ENCODE measurements at places on chromosomes 12 and 14.

DNA sequence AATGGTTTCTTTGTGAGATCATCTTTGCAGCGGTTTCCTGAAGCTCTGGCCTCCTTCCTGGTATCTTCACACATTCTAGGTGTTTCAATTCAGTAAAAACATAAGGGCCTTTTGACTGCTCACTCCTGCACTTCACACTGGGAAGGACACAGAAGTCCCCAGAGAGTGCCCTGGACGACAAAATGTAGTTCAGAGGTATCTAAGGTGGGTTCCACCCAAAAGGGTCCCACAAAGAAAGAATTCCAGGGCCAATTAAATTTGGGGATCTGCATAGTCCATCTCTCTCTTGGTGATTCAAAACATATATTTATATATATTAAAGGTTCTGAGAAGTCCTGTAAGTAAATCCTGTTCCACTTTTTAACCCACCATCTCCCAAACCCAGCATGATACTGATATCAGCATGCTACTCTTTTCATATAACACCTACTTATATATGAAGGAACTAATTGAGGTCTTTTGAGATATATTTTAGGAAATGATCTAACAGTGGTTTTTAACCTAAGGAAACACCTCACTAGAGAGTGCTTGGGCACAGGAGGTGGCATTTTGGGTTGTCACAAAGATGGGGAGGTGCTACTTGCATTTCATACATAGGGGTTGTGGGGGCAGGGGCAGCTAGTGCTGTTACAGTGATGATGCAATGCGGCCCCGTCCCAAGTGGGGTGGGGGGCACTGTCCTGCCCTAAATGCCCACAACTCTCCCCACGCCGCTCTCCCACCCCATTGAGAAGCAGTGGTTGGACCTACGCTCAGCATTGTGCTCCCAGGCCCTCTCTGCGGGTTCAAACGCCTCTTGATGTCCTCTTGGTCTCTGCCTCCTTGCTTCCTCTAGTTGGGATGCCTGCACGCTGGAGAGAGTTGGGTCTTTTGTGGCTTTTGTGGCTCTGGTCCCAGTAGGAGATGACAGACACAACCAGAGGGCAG is 109.4 kb downstream of the ARF6 start:
- H3K36me3 ChIP-seq: no peaks in the 10 kb centered on the region
- H3K27me3 ChIP-seq: no peaks in the 10 kb centered on the region
- H3K4me3 ChIP-seq: peak overlapping the region; percentile 33
- DNase-seq: no peak
- peak overlapping the region; percentile 97 for H3K27ac ChIP-seq

- no peak for DNase-seq
- peaks cover under 1% of the 10 kb centered on the region for H3K4me1 ChIP-seq
- H3K4me3 ChIP-seq: no peak overlapping the region
- peaks cover 7% of the 10 kb centered on the region for H3K27me3 ChIP-seq
Observed at GRCh38 chr12:68490476-68490875, 120.2 kb upstream of the RAP1B start.

DNA sequence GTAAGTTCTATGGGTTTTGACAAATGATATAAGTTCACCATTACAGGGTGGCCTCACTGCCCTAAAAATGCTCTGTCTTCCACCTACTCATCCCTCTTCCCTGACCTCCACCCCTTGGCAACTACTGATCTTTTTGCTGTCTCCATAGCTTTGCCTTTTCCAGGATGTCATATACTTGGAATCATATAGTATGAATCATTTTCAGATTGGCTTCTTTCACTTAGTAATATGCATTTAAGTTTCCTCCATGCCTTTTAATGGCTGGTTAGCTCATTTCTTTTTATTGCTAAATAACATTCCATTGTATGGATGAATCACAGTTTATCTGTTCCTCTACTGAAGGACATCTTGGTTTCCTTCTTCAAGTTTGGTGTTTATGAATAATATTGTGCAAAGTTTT is 14.0 kb upstream of the PEX5 start:
- no peaks in the 10 kb centered on the region for H3K36me3 ChIP-seq
- H3K27ac ChIP-seq: no peak overlapping the region
- DNase-seq: no peak

GRCh38 chr12:93741659-93742109 is 64.5 kb downstream of the CRADD start:
- H3K27me3 ChIP-seq: no peaks in the 10 kb centered on the region
- peaks cover 8% of the 10 kb centered on the region for H3K4me1 ChIP-seq
- H3K36me3 ChIP-seq: no peaks in the 10 kb centered on the region
- H3K27ac ChIP-seq: peak overlapping the region; percentile 93

- DNase-seq: no peak
- peaks cover 63% of the 10 kb centered on the region for H3K4me1 ChIP-seq
- H3K27me3 ChIP-seq: no peaks in the 10 kb centered on the region
- H3K27ac ChIP-seq: peak overlapping the region; percentile 82
- peaks cover 5% of the 10 kb centered on the region for H3K36me3 ChIP-seq
- H3K4me3 ChIP-seq: no peak overlapping the region
Observed at GRCh38 chr14:77599889-77600288, 16.5 kb downstream of the SPTLC2 start.

GRCh38 chr12:106493531-106493930 is 89.3 kb upstream of the RFX4 start:
- no peaks in the 10 kb centered on the region for H3K36me3 ChIP-seq
- no peak for DNase-seq
- no peaks in the 10 kb centered on the region for H3K4me1 ChIP-seq
- H3K4me3 ChIP-seq: no peak overlapping the region

DNA sequence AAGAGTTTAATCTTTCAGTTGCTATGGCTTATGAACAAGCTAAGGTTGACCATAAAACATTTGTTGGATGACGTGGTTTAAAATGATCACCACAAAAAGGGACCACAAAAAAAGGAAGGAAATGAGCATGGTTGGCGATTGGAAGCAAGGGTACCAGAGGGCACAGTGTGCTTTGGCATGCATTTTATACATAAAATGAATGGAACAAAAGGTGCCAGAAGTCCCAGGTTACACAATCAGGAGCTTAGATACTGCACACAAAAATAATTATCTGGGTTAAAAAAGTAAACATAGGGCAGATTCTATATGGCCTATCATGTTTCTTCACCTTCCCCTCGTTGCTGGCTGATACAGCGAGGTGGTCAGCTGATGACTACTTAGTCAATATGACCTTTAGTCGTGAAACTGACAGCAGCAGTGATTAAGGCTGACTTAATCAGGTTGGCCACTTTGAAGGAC is 50.7 kb downstream of the ZC3H14 start:
- no peaks in the 10 kb centered on the region for H3K27me3 ChIP-seq
- no peak for DNase-seq
- H3K27ac ChIP-seq: no peak overlapping the region
- H3K4me1 ChIP-seq: peaks cover 32% of the 10 kb centered on the region

DNA sequence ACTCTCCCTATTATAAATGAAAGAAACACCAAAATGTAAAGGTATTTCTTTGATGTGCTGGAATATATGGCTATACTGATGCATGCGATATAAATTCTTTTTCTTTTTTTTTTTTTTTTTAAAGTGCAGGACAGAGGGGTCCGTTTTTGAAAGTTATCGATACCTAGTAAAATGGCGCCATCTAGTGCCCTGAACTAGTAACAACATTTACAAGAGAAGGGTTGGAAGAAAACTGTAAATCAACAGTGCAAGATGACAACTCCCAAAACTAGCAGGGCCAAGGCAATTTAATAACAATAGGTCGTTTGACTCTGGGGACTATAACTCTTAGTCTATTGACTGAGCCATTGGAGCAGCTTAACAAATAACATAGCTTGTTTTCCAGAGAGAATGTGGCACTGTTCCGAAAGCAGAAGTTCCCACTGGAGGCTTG is 137.7 kb downstream of the SPTSSA start:
- no peaks in the 10 kb centered on the region for H3K27me3 ChIP-seq
- peaks cover 5% of the 10 kb centered on the region for H3K4me1 ChIP-seq
- DNase-seq: no peak
- H3K4me3 ChIP-seq: no peak overlapping the region
- no peak overlapping the region for H3K27ac ChIP-seq
- no peaks in the 10 kb centered on the region for H3K36me3 ChIP-seq

DNA sequence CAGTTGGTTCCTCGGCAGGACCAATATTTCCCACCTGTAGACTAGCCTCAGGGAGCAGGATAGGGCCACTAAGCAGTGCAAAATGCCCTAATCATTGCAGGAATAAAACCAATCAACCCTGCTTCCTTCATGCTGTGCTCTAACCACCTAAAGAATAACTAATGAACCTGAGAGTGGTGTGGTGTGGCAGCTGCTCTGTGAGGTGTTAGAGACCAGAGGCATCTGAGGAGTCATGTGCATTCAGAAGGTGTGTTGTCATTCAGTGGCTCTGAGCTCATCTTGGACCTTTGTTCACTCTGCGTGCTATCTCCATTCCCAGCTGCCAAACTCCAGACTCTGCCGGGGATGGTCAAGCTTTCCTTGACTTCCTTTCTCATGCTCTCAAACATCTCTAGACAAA is 136.7 kb upstream of the EGLN3 start:
- DNase-seq: no peak
- H3K27ac ChIP-seq: no peak overlapping the region
- no peaks in the 10 kb centered on the region for H3K4me1 ChIP-seq
- no peaks in the 10 kb centered on the region for H3K36me3 ChIP-seq

DNA sequence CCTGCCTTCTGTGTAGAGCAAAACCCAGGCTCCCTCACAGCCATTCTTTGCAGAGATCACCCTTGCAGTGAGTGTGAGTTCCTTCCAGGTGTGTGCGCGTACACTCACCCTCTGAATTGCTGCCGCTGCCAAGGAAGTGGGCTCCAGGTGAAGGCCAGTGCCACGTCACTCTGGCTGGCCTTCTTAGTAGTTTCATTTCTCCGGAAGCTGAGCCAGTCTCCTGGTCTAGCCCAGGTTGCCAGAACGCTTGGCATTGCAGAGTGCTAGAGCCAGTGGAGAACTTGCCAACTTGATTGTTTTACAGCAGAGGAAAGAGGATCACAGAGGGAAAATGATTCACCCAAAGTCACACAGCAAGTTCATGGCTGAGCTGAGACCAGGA is 11.0 kb downstream of the CBLN3 start:
- no peaks in the 10 kb centered on the region for H3K27me3 ChIP-seq
- H3K4me1 ChIP-seq: peaks cover 24% of the 10 kb centered on the region
- no peak for DNase-seq
- H3K27ac ChIP-seq: peak overlapping the region; percentile 57

DNA sequence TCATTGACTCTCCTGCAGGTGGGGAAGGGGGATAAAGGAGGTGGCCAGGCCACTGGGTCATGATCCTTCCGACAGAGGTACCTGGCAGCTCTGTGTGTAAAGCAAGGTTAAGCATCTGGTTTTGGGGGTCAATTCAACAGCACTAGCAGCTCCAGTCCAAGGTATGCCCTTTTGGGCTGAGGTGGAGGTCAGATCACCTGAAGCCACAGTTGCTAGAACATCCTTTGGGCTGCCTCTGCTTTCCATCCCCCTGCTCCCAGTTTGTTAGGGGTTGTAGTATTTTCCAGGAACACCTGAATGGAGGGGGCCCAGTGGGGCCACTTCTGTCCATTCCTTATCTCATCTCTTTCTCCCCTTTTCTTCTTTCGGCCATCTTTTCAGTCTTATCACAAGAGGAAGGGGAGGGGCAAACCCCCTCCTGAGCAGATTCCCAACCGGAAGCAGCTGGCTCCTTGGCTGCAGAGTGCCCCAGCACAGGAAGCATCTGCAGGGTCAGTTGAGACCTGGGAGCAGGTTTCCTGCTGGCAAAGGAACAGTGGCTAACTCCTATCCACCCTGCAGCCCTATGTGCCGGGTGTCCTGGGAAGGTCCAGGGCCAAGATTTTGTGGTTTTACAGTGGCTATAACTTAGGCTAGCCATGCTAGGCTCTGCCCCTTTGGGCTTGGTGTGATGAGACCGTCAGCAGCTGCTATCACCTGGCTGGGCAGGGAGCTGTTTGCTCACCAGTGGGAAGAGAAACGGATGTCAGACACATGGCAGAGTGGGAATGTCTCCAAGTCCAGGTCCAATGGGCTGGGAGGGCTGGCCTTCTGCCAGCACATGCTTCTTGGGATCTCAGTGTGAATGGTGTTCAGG is 40.2 kb downstream of the SH2B3 start:
- peaks cover 10% of the 10 kb centered on the region for H3K36me3 ChIP-seq
- H3K4me1 ChIP-seq: peaks cover 50% of the 10 kb centered on the region
- H3K4me3 ChIP-seq: no peak overlapping the region
- H3K27me3 ChIP-seq: no peaks in the 10 kb centered on the region
- no peak for DNase-seq

GRCh38 chr12:69243099-69244084 is 4.0 kb downstream of the CPSF6 start:
- no peak for DNase-seq
- peaks cover 7% of the 10 kb centered on the region for H3K36me3 ChIP-seq
- H3K4me3 ChIP-seq: no peak overlapping the region
- H3K27ac ChIP-seq: no peak overlapping the region
- H3K4me1 ChIP-seq: peaks cover 27% of the 10 kb centered on the region
- no peaks in the 10 kb centered on the region for H3K27me3 ChIP-seq

DNA sequence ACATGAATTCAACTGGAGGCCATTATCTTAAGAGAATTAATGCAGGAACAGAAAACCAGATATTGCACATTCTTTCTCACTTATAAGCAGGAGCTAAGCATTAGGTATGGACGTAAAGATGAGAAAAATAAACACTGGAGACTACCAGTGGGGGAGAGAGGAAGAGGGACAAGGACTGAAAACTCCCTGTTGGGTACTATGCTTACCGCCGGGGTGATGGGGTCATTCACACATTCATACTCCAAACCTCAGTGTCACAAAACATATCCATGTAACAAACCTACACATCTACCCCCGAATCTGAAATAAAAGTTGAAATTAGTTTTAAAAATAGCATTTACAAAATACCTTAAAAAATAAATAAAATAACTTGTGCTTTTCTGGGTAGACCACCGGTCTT is 80.8 kb upstream of the RAP1B start:
- no peak for DNase-seq
- peaks cover 35% of the 10 kb centered on the region for H3K27me3 ChIP-seq
- no peak overlapping the region for H3K27ac ChIP-seq
- H3K4me3 ChIP-seq: no peak overlapping the region
- peaks cover 3% of the 10 kb centered on the region for H3K4me1 ChIP-seq

- no peak overlapping the region for H3K4me3 ChIP-seq
- no peaks in the 10 kb centered on the region for H3K27me3 ChIP-seq
- H3K27ac ChIP-seq: no peak overlapping the region
- no peaks in the 10 kb centered on the region for H3K36me3 ChIP-seq
Observed at GRCh38 chr12:110115675-110116074, 8.5 kb upstream of the IFT81 start.

GRCh38 chr12:8677362-8677761 is 14.7 kb upstream of the MFAP5 start:
- H3K27ac ChIP-seq: no peak overlapping the region
- H3K4me3 ChIP-seq: no peak overlapping the region
- no peaks in the 10 kb centered on the region for H3K36me3 ChIP-seq
- H3K4me1 ChIP-seq: peaks cover 21% of the 10 kb centered on the region
- no peaks in the 10 kb centered on the region for H3K27me3 ChIP-seq

DNA sequence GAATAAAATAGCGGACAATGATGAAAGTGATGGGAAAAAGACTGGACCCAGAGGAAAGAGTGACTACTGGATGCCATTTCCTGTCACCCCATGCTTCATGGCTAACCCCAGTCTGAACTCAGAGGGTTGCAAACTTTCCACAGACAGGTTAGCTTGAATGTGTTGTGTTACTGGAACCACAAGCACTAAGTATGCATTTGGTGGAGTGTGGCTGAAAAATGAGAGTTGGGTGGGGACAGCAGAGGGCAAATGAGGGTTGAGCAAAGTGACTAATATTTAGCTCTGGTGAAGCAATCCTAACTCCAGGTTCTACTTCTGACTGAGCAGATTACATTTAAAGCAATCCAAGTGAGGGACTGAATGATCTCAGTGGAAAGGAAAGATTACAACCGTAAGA is 1.6 kb downstream of the SLC16A7 start:
- H3K27ac ChIP-seq: peak overlapping the region; percentile 95
- H3K27me3 ChIP-seq: no peaks in the 10 kb centered on the region
- H3K4me3 ChIP-seq: peak overlapping the region; percentile 82
- peaks cover 9% of the 10 kb centered on the region for H3K4me1 ChIP-seq

All from esophagus squamous epithelium (tissue), 5 donors.